Stimulated activated CD8-positive, alpha-beta memory T cell treated with anti-CD3 and anti-CD28 coated beads, Interleukin-7, amount 100 ng/mL, for 1 hour (primary cell): ENCODE measurements at places on chromosomes 1 and 21.

- DNase-seq, result no peak
Observed at GRCh38 chr1:9649769-9650168, 1.8 kb upstream of the PIK3CD start.

DNA sequence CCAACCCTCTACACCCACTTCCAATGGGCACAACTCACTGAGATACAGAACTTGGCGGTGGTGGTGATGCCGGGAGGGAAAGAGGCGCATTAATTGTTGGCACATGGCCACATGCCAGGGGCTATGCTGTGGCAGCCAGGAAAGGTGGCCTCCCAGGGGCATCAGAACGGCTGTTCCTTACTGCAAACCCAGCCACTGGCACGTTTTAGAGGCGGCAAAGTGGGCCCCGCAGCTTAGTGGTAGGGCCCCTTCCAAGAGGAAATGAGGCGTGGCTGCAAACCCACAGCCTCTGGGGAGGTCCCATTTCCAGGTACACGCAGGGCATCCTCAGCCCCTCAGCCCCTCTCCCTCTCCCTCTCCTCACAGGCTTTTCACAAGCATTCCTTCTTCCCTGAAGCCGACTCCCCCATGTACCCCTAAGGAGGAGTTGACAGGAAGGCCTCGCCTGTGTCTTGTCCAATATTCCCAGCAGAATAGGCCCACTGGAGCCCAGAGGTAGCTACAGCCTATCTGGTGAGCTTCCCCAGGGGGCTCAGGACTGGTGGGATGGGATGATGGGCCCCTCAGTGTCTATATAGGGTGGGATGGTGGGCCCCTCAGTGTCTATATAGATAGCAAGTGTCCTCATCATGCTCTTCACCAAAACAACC lies 166.2 kb downstream of the CLIC6 start:
- no peak for DNase-seq

GRCh38 chr1:242219905-242220304 lies 221.0 kb upstream of the MAP1LC3C start:
- DNase-seq, result no peak

DNA sequence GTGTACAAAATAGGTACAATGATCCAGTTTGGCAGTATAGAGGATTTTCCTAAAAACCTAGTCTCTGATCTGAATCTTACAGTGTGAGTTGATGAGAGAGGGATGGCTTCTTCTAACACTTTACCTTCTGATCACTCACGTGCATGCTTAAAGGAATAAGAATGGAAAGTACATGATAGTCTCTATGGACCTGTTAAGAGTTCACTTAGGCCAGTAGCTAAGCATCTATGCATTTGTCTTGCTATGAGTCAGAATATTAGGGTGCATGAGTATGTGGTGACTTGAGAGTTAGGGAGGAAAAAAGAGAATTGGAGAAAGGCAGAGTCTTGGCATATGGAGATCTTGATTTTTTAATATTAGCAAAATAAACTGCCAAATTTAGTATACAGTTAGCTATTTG lies 206.3 kb downstream of the COL11A1 start:
- DNase-seq, result no peak
